Large intestine (tissue), 12 donors: ENCODE measurements at places on chromosomes 5 and 9. TPM values are rescaled to one million over a fixed set of nuclear protein-coding genes. Genes with fewer than 3 reads are reported as not detected.

DNA sequence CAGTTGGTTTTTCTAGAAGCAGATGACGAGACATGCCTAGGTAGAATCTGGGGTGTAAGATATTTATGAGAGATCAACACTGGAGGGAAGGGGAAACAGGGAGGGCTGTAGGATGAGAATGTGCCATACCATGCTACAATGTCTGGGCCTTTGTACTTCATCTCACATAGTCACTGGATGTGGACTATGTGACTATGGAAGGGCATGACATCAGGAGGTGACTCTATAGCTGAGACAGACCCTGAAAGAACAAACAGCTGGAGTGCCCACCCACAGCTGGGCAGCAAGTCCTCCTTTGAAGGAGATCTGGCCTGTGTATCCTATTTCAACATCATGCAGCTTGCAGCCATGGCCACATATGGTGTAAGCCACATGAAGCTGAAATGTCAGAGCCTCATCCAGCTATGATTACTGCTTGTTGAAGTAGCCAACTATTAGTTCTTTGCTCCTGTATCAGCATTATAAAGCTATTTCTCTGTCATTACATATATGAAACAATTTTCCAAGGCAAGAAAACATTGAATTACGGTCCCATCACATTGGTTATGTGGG is 46.2 kb upstream of the KIF2A start:
- DNase-seq, result no peak

GRCh38 chr5:171310819-171311321 is 1.8 kb downstream of the TLX3 start:
- DNase-seq, result no peak

DNA sequence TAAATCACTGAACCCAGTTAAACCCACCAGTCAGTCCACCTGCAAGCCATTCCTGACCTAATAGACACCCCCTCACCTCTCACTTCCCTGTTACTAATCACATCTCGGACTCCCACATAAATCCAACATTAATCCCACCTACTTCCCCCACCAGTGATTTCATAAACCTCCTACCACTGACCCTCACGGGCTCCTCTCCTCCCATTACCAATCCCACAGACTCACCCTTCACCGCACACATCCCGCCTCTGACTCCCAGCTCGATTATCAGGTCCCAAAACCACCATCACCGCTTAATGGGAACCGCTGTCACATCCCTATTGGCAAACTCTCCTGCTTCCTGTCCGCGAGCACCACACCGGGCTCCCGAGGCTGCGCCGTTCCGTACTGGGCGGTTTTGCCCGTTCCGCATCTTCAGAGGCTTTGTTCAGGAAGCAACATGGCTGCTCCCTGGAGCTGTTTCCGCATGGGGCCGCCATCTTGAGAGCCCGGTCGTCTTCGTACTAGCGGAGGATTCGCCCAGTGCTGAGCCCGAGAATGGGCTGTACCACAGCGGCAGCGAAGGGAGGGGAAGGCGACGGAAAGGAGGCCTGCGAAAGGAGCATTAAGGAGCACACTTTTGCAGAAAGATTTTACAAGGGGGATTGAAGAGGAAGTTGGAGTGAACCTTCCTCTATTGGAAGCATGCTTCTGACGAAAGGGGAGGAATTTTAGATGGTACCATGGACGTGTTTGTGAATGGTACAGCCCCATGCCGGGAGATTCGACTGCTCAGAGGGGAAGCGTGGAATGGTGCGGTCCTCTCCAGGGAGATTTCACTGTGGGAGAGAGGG is at the start of gene ZNF300:
TSS of gene ZNF300 (minus strand) at position 502 of the 833 bp plus-strand sequence. CDS start 1,825 bp downstream, outside the sequence.
- peak; percentile 95 for DNase-seq

GRCh38 chr9:119086590-119086989 is 282.6 kb downstream of the BRINP1 start:
- no peak for DNase-seq

Gene NPR2
- polyA plus RNA-seq, result 15.3 TPM

DNA sequence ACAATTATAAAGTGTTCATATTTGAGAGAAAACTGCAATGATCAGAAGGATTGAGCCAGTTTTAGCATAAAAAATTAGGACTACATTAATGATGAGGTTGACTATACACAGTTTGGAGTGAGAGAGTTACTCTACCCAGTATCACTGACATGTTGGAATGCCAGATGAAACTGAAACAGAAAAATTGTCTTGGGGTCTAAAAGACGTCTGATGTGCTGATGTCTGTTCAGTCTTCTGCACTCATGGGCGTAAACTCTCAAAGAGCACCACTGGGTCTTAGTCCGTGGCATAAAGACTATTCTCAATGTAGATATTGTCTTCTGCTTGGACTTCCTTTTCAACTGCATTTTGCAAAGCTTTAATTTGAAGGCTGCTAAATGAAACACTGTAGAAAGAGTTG is 29.5 kb downstream of the HAVCR1 start:
- DNase-seq, result no peak

DNA sequence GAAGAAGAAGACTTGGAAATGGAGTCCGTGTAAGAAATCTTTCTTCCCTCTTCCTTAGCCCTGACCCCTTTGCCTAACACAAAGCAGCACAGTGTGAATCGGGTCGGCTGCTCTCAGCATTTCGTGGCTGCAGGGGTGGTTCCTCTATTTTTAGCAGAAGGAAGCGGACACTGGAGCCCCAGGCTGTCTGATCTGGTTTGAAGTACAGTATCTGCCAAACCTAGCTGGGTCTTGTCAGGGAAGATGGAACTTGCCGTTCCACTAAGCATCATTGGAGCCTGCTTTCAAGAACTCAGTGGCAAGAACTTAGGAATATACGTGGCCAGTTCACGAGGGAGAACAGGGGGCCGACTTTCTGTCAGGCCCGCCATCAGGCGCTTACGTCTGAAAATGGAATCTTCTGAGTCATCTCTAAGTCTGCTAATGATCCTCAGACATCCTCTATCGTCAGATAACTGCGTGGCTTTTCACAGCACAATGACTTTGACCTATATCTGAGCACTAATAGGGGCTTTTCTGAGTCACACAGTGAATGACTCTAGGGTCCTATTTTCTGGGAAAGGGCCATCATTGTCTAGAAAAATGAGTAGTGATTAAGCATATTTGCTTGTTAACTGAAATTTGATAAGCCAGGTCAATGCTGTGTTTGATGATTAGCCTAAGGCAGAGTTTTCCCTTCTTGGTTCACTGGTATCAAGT is 43.3 kb upstream of the NCS1 start:
- no peak for DNase-seq

GRCh38 chr9:3458806-3459475 is 66.9 kb downstream of the RFX3 start:
- DNase-seq, result no peak

DNA sequence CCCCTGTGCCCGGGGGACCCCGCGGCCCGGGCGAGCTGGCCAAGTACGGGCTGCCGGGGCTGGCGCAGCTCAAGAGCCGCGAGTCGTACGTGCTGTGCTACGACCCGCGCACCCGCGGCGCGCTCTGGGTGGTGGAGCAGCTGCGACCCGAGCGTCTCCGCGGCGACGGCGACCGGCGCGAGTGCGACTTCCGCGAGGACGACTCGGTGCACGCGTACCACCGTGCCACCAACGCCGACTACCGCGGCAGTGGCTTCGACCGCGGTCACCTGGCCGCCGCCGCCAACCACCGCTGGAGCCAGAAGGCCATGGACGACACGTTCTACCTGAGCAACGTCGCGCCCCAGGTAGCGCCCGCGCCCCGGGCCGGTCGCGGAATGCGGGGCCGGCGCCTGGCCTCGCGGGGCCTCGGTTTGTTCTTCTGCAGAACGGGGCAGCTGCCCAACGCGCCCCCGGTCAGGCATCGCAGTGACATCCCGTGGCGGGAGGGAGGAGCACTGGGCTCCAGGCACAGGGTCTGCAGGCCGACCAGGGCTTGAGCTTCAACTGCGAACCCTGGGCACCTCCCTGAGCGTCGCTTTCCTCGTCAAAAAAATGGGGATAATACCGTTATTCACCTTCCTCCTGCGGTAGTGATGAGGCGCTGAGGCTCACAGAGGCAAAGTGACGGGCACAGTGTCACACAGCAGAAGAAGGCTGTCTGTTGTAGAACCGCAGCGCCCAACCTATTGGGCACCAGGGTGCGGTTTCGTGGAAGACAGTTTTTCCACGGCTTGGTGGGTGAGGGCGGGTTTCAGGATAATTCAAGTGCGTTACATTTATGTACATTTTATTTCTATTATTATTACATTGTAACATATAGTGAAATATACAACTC is 777 bp downstream of the ENDOG start:
- DNase-seq, result no peak

Gene SPOCK1
- 6.3 TPM for polyA plus RNA-seq

GRCh38 chr5:62680121-62680520 is 101.5 kb downstream of the LRRC70 start:
- no peak for DNase-seq

GRCh38 chr5:14351845-14352712 is 208.9 kb downstream of the TRIO start:
- peak; percentile 51 for DNase-seq

Gene CATSPER3
- 1.4 TPM for polyA plus RNA-seq

GRCh38 chr9:125968714-125969374 is 221.7 kb downstream of the PBX3 start:
- no peak for DNase-seq

DNA sequence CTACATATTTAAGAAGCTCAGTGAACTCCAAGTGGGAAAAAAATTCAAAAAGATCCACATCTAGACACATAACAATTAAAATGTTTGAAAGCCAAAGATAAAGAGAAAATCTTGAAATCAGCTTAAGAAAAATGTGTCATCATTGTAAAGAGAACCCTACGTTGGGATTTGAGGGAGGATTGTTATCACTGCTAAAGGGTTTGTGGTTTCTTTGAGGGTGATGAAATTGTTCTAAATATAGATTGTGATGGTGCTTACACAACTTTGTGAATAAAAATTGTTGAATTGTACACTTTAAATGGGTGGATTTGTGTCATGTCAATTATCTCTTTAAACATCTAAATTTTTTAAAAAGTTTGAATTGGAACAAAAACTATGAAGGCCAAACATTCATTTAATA is 92.2 kb upstream of the ADAMTS19 start:
- DNase-seq, result no peak

- no peak for DNase-seq
Measured at GRCh38 chr9:20015427-20015931, 226.6 kb upstream of the SLC24A2 start.

GRCh38 chr5:96946381-96946780 is 10.5 kb downstream of the LNPEP start:
- DNase-seq, result no peak

DNA sequence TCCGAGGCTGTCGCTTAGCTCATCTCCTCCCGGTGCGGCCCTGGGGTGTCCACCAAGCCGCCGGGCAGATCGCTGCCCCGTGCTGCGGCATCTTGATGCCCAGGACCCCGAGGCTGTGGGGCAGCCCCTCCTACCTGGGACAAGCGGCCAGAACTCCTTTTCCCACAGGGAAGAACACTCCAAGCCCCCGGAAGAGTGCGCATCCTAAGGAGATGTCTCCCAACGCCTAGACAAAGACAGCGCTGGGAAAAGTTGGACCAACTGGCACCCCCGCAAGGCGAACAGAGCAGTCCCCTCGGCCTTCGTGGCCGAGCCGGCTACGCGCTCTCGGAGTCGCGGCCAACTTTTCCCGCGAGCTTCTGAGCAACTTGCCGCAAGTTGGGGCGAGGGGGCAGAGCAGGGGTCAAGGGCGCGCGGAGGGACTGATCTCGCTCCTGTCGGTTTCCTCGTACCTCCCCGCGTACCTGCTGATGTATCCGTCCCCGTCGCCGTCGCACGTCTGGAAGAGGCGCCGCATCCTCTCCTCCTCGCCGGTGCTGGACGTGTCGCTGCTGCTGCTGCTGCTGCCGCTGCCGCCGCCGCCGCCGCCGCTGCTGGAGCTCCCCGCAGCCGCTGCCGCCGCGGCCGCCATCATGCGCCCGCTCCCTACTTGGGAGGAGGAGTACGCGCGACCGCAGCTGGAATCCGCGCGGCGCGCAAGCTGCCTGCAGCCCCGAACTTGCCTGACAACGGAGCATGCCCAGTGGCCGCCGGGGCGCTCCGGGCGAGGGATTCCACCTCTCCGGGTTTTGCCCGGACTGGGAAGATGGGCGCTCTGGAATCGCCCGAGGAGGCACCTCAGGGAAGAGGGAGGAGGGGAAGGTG is at the start of gene MCC:
TSS of gene MCC (minus strand) at position 673 of the 864 bp plus-strand sequence.
- peak; percentile 83 for DNase-seq

Gene GDA
- polyA plus RNA-seq, result 97.2 TPM

Gene ROR2
- polyA plus RNA-seq, result 17.5 TPM

DNA sequence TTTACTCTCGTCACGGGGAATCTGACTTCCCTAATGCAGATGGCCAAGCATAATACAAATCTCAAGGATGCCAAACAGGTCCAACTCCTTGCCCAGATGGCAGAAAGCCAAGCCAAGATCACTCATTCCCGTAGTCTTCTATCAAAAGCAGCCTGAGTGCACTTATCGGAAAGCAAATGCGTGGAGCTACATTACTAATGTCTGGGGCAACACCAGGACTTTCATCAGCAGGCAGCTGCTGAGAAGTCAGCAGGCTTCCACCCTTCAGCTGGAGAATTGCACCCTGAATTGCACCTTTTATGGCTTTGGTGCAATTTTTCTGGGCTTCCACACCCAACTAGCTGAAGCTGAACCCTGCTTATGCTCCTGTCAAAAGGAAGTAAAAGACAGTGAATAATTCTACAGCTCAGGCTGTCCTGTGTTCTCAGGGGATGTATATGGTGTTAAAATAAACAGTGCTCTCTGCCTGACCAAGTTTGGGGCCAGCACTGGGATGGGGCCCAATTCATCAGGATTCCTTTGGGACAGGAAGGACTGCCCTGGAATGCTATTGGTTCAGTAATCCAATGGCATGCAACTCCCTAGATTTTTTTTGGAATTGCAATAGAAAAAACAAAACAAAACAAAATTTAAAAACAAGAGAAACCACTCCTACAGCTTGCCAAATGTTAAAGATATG is 92.6 kb downstream of the DPYSL3 start:
- DNase-seq, result peak; percentile 82

GRCh38 chr5:170469414-170469813 is 34.4 kb upstream of the KCNIP1 start:
- DNase-seq, result no peak

Gene ZMYND19
- 20.1 TPM for polyA plus RNA-seq

Gene GPR151
- polyA plus RNA-seq, result 0.04 TPM

- DNase-seq, result no peak
Measured at GRCh38 chr5:54480296-54480695, 24.8 kb downstream of the HSPB3 start.

GRCh38 chr9:118473521-118473920 is 769.3 kb downstream of the TLR4 start:
- no peak for DNase-seq

DNA sequence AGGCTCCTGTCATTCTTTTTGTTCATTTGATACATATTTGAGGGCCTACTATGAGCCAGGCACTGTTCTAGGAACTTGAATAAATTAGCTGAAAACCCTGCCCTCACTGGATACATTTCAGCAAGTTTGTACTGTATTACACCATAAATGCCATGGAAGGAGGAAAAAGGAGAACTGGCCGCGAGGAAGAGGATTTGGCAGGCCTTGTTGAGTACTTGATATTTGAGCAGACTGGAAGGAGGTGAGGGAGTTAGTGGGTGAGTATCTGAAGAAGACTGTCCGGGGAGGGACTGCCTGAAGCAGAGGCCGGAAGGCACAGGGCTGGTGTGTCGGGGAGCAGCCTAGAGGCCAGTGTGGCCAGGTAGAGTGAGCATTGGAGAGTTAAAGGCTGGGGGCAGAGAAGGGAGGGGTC is 4.5 kb downstream of the SNX30 start:
- no peak for DNase-seq

- no peak for DNase-seq
Measured at GRCh38 chr5:132510076-132510475, 19.5 kb upstream of the IRF1 start.

GRCh38 chr9:79233542-79233941 is 338.2 kb upstream of the TLE4 start:
- DNase-seq, result no peak
